ENCODE measurements at places on chromosomes 16 and 17. TPM values are rescaled to one million over a fixed set of nuclear protein-coding genes. Genes with fewer than 3 reads are reported as not detected.

MEIOB gene
- total RNA-seq = 2.4 TPM

MSLN gene
- 2.5 TPM for total RNA-seq

PPP1R27 gene
- total RNA-seq = 0.22 TPM

MYH11 gene
- 0.22 TPM for total RNA-seq

Measured in A549 treated with DMSO at 1 μM for 4 hours (cell line).